ENCODE measurements at places on chromosomes 2 and 18.

- DNase-seq: no peak
Observed at GRCh38 chr2:50084086-50084843, 930.0 kb upstream of the FSHR start.

- no peak for DNase-seq
Observed at GRCh38 chr2:145303536-145303935, 783.6 kb upstream of the ZEB2 start.

GRCh38 chr2:217989221-217989948 is 13.4 kb downstream of the TNS1 start:
- no peak for DNase-seq

GRCh38 chr2:178251151-178251955 is 57.0 kb downstream of the OSBPL6 start:
- no peak for DNase-seq

- DNase-seq: no peak
Observed at GRCh38 chr2:190190507-190191162, 128.1 kb upstream of the MSTN start.

DNA sequence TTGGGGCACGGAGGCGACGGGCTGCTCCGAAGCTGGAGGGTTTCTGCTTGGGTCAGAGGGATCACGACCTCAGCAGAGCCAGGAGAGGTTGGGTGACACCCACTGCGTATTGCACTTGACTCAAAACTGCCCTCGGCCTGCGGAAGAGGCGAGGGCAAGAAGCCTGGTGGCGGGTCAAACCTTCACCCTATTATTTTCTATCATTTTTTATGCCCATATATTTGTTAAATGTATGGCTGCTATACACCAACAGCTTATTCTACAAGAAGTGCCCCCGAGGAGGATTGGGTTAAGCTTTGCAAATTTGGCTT is 12.6 kb upstream of the SATB2 start:
- no peak for DNase-seq

GRCh38 chr18:61154866-61155265 is 178.4 kb upstream of the CDH20 start:
- no peak for DNase-seq

DNA sequence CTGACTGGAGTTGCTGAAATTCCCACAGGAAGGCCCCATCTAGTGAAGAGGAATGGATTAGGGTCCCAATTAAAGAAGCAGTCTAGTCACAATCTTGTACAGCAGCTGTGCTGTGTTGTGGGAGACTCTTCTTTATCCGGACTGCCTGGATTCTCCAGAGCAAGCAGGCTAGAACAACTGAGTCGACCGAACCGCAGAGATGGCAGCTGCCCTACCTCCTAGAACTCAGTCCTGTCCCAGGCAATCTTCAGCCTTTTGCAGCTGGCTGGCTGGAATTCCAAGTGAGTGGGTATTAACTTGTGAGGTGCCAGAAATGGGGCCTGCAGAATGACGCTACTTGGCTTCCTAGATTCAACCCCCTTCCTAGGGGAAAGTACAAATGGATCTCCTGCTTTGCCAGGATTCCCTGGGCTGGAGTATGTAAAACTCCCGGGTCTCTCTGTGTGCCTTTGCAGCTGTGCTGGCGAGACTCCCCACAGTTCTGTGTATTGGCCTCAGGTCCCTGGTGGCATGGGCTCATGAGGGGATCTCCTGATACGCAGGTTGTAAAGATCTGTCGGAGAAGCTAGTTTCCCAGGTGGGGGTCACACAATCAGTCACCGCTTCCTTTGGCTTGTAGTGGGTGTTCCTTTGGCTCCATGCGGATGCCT is 1952.6 kb upstream of the LRRTM1 start:
- DNase-seq: no peak

DNA sequence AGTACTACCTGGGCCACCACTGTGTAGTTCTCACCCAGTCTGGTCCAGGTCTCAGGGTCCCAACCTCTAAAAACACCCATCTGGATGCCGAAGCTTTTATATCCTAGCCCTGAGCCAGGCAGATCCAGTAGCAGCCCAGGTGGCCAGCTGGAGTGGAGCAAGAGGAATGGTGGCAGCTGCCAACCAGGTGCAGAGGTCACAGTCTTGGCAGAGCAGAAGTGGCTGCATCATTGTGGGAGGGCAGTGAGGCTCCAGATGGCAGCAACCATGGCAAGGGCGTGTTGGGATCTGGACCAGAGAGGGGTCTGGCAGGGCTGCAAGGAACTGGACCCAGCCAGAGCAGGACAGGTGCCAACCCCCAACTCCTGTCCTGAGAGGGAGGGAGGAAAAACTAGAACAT is 72.2 kb upstream of the AGAP1 start:
- DNase-seq: no peak

DNA sequence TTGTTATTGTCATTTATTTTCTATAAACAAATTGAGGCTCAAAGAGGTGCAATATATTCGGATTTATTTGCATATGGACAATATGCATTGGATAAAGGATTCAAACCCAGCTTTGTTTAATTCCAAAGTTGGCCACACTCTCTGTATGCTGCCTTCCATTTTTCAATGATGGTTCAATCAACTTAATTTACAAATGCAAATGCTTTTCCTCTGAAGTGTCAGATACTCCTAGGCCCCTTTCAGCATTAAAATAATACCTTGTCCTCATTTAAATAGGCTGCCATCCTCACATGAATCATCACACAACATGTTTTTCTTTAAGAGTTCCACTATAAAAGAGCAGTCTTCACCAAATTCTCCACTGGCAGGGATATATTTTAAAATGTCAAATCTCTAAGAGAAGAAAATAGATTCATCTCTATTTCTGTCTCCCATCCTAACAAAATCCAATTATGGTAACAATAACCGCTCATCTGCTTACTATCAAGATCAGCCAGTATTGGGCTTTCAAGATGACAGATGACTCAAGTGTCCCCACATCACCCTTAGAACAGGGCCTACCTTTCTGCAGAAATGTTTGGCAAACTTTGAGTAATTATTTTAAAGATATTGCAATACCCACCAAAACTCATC is 114.8 kb downstream of the SCG2 start:
- no peak for DNase-seq

- DNase-seq: peak; percentile 41
Observed at GRCh38 chr2:225274751-225275150, 124.8 kb upstream of the NYAP2 start.

GRCh38 chr18:24786027-24786426 is 325.6 kb downstream of the HRH4 start:
- no peak for DNase-seq

Data from IMR-90 (cell line).